HFFc6 (cell line): ENCODE measurements at places on chromosomes 11 and 22. TPM values are rescaled to one million over a fixed set of nuclear protein-coding genes. Genes with fewer than 3 reads are reported as not detected.

DNA sequence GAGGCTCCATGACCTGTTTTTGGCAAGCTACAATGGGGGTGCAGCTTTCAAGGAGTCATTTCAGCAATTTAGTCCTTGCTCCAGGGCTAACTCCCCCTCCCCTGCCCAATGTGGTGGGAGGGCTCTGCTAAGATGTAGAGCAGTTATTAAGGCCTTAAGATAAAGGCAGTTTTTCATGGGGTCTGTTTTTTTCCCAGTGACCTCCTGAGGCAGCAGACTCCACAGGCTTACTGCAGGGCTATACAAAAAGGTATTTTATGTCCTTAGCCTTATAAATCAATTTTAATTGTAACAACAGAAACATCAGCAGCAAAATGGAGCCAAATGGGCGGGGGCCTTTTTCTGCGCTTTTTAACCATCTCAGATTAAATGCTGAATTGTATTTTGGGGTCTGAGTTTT is 192.3 kb downstream of the KIRREL3 start:
- no peak for DNase-seq

DNA sequence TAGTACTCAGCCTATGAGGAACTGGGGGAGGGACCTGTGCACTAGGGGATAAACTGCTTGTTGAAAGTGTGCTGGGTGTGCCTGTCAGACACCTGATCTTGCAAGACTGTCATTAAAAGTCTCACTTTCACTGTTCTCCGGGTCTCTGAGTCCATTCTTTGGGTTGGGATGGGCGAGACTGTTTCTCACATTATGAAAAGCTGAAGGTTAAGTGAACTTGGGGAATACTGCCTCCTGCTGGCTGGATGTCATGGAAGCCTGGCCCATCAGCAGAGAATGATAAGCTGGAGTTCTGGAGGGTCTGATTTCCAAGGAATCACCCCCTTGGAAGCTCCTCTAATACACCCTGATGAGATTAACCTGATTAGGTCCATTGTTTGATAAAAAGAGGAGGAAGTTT is 9.0 kb upstream of the VPREB1 start:
- DNase-seq = peak; percentile 28

DNA sequence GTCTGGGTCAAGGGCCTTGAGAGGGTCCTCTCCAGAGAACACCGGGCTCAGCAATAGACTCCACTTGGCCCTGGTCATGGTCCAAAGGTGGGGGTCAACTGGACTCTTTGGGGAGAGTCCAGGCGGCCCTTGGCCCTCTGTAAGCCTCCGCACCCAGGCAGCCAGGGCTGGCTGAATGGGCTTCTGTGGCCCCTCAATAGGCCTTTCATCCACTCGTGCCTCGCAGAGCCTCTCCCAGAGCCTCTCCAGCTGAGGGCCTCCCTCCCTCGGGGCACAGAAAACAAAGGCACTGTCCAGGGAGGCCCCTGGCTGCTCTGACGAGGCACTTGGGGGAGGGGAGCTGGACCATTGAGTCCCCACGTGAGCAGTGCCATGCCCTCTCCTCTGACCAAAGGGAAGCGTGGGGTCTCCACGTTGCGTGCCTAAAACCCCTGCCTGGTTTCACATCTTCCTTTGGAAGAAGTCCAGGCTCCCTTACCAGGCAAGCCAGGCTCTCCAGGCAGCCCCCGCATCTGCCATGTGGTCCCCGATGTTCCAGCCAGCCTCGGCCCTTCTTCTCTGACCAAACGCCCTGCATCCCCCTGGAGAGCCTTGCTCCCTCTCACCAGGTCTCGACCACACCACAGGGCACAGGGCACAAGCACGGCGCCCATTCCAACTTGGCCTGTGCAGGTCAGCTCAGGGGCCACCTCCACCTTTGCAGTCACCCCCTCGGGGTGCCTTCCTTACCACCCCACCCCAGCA is 15.5 kb downstream of the KIAA0930 start:
- DNase-seq = no peak

DNA sequence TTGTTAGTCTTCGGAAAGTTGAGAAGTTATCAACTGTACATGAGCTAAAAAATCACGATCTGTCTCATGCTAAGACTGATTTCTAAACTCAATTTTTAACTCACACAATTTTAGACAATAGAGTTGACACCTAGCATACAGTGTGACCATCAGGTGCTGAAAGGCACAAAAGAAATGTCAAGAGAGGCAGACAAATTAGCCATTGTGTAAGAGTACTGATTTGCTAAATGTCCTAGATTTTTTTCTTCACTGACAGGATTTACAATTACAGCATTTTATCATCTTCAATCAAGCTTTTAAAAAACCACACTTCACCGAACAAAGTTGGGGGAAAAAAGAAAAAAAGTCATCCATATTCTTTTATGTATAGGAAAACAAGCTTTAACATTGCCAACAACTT is 7.0 kb downstream of the LGR4 start:
- no peak for DNase-seq

Gene CARD18
- total RNA-seq = not detected in 3 replicates

Gene ZNF214
- total RNA-seq = 0.85 to 1.9 TPM (median 1.1 TPM) in 3 replicates

DNA sequence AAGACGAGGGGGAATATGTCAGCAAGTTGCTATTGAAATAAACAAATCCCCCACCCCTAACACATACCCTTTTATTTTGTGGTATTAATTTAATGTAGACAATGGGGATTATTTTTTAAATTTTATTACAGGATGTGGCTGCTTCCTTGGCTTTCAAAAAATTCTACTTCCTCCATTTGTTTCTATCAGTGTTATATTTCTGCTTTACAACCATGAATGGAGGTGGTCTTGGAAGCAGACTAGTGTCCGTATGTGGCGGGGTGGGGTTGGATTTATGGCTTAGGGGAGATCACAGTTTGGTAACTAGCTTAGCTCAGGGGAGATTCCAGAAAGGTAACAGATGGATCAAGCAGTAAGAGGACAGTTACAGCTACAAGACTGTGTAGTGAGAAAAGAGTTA is 39.3 kb upstream of the PICALM start:
- DNase-seq = no peak

DNA sequence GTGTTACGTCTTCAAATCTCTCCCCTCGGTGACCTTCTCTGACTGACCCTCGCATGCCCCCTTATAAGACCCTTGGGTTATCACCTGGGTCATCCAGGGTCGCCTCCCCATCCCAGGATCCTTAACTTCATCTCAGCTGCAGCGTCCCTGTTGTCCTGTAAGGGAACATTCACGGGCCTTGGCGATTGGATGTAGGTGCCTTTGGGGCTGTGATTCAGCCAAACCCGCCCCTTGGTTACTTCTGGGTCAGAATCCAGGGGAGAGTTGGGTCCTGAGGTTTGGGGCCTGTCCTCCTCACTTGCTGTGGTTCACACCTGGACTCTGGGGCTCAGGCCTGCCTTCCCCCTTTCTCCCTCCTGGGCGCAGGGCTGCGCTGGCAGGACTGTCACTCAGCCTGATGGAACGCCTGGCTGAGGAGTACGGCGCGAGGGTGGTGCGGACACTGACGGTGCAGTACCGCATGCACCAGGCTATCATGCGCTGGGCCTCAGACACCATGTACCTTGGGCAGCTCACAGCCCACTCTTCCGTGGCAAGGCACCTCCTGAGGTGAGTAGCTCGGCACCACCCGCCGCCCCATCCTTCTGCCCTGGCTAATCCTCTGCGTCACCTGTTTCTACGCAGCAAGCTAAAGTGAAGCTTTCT is 29.4 kb downstream of the IGHMBP2 start:
- DNase-seq = no peak

- no peak for DNase-seq
Measured at GRCh38 chr11:9738116-9738515, 74.2 kb downstream of the SWAP70 start.

Gene CCDC116
- total RNA-seq = 0.14 to 0.17 TPM (median 0.16 TPM) in 3 replicates

- DNase-seq = no peak
Measured at GRCh38 chr11:92506809-92507336, 282.3 kb downstream of the FAT3 start.

DNA sequence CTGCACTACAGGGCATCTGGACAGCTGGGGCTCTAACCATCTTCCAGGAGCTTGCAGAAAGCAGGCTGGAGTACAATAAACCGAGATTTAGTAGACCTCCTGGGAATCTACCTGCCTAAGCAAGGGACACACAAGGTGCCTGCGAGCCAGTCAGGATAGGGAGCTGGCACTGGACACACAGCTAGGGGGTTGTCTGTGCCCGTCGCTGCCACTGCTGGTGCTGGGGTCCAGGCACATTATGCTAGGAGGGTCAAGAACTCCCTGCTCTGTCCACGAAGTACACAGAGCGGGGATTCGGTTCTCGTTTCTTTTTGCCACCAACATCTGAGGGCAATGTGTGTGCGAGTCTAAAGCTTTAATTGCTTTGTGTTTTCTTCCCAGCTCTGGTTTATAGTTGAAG is 4.2 kb downstream of the RIC8A start:
- DNase-seq = no peak

Gene FAT3
- total RNA-seq = 0.22 to 3.2 TPM (median 1.8 TPM) in 3 replicates

- DNase-seq = no peak
Measured at GRCh38 chr11:121551463-121551862, 98.7 kb upstream of the SORL1-AS1 start.

Gene DEFB131B
- not detected in 2 replicates for total RNA-seq

DNA sequence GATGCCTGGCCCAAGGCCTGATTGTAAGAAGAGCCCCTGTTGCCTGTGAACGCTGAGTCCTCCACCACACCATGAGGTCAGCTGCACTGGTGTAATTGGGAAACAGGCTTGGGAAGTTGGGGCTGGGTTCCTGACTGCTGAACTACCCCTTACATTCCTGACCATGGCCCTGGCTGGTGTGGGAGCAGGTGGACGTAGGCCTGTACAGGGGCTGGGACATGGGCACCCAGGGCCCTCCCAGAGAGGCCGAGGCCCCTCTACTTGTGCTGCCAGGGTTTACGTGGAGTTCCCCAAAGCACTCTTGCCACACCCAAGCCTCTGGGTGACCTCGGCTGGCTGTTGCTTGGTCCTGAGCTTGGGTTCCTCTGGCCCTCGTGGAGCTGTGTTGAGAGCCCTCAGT is 5.4 kb downstream of the RELT start:
- no peak for DNase-seq

- no peak for DNase-seq
Measured at GRCh38 chr11:13433437-13433836, 29.6 kb downstream of the BTBD10 start.

DNA sequence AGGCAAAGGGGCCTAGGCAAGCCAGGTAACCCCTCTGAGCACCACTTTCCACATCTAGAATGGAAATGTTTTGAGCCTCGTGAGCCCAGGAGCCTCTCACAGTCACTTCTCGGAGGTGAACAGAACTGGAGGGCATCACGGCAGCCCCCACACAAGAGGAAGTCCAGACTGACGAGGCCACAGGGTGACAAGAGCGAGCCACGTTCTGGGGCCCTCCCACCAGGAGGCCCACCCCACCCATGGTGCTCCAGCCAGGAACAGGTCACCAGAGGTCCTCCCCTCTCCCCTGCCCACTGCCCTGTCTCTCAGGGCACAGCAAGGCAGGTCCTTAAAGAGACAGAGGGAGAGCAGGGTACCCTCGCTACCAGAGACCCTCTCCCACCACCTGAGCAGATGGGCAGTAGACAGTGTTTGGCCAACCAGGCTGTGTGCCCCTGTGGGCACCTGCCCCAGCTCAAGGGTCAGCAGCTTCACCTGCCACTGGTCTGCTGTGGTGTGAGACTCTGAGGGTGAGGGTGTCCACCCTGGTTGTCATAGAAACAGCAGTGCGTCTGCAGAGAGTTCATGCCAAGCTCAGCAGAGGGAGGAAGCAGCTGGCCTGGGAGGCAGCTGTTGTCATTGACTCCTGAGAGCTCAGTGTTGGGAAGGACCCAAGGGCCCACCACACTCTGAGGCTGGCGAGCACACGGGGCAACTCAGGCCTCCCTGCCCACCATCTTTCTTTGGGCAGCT is 31.4 kb downstream of the RSPH14 start:
- DNase-seq = no peak

GRCh38 chr11:8794677-8795103 is 112.1 kb downstream of the RPL27A start:
- DNase-seq = no peak

Gene CBL
- total RNA-seq = 22.7 to 27.1 TPM (median 23.0 TPM) in 3 replicates

Gene PITPNM1
- total RNA-seq = 24.2 to 26.4 TPM (median 25.0 TPM) in 3 replicates

- no peak for DNase-seq
Measured at GRCh38 chr11:77026743-77027142, 7.5 kb upstream of the B3GNT6 start.
